ENCODE measurements at places on chromosomes 12 and 14.
A peak's percentile ranks its signal among the peaks of the same experiment; 100 is the strongest.

GRCh38 chr14:35669782-35670181, 135.8 kb downstream of the INSM2 start:
- no peak for DNase-seq

DNA sequence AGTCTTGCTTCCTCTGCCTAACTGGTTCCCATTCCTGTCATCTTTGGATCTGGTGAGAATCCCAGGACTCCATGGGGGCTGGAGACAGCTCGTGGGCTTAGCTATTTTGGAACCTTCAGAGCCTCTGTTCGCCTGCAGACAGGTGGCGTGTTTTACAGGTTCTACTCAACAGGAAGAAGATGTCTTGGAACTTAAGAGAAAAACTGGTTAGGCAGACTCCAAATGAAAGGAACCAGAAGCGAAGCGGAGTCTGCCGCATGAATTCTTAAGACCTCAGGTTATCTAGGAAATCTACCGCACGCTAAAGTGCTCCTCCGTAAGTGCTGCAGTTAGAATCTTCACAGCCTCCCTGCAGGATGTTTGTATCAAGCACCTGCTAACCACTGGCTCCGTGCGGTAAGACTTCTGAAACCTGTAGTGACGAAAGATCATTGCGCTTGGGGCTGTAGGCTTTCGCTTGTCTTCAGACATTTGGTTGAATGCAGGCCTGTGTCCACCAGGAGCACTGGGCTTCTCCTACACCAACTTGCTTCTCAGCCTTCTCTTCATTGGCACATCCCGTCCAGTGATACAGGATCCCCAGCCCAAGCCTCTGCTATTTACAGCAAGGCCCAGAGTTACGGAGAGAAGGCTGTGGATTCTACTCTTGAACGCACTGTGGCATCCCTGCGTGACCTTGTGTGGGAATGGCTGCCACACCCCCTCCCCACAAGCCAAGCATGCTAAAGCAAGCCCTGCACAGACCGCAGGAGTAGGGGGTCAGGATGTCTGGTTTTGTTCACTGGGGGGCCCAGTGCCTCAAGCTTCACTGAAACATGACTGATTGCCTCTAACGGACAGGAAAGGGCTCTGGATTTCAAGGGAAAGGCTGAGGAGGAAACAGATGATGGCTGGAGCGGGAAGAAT, 35.0 kb downstream of the ACADS start:
- no peak for DNase-seq

DNA sequence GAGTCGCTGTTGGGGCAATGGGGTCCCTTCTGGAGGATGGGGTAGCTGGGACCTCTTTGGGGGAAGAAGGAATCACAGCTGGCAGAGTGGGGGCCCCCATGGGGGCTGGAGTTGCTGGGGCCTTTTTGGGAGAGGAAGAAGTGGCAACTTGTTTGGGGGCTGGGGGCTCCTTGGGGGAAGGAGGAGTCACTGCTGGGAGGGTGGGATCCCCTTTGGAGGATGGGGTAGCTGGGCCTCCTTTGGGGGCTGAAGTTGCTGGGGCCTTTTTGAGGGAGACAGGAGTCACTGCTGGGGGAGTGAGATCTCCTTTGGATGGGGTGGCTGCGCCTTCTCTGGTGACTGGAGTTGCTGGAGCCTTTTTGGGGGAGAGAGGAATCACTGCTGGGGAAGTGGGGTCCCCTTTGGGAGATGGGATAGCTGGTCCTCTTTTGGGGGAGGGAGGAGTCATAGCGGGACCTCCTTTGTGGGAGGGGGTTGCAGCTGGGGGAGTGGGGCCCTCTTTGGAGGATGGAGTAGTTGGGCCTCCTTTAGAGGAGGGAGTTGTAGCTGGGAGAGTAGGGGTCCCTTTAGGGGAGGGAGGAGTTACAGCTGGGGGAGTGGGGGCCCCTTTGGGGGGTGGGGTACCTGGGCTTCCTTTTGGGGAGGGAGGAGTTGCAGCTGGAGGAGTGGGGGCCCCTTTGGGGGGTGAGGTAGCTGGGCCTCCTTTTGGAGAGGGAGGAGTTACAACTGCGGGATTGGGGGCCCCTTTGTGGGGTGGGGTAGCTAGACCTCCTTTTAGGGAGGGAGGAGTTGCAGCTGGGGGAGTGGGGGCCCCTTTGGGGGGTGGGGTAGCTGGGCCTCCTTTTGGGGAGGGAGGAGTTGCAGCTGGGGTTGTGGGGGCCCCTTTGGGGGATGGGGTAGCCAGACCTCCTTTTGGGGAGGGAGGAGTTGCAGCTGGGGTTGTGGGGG, 7.9 kb downstream of the NACA start:
- no peak for DNase-seq

DNA sequence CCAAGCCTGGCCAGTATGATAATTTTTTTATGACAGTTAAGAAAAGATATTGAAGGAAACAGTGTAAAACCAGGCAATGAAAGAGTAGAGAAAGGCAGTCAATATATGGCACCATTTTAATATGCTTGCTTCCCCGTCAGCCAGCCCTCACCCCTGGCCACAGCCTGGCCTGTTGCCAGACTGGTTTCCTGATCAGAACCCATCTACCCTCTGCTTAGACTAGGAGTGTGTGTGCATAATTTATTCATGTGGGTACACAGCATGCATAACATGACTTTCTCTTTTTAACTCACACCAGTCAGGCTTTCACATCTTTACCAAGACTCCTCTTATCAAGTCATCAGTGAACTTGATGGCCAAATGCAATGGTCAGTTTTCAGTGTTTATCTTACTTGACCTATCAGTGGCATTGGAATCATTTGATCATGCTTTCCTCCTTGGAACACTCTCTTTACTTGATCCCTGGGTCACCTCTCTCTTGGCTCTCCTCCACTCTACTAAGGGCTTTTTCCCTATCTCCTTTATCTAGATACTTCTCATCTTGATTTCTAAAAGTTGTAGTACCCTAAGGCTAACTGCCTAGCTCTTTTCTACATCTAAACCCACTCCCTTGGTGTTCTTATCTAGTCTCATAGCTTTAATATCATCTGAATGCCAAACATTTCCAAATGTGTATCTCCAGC, 10.0 kb upstream of the GPR19 start:
- no peak for DNase-seq

DNA sequence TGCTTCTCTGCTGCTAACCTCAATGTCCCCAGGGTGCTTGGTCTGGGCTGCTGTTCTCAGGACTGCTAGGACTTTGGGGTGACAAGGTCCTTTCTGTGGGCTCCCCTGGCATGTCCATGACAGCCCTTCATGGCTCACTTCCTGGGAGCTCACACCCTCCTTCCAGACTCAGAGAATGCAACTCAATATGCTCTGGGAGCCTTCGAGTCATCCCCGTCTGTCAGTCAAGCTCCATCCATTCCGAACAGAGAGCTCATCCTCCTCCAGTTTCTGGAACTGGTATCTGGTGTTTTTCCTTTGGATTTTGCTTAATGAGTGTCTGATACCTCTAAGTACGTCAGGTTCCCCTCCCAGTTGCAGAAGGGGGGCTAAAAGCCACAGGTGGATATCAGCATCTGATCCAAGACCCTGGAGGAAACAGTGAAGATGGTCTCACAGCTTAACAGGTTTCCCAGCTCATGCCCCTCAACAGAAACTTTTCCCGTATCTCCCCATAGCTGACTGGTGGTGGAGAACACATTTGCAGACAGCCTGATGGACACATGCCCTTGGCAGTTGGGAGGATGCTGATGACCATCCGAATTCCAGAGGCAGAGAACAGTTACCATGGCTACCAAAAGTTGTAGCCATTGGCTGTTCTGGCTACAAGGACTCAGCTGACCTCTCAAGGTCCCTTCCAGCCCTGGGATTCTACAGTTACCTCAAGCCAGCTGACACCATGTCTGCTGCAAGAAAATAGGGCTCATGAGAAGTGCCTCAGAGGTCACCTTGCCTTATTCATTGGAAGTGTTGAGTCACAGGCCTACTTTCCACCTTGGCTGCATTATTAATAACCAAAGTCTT, 9.5 kb upstream of the RAB35 start:
- no peak for DNase-seq

DNA sequence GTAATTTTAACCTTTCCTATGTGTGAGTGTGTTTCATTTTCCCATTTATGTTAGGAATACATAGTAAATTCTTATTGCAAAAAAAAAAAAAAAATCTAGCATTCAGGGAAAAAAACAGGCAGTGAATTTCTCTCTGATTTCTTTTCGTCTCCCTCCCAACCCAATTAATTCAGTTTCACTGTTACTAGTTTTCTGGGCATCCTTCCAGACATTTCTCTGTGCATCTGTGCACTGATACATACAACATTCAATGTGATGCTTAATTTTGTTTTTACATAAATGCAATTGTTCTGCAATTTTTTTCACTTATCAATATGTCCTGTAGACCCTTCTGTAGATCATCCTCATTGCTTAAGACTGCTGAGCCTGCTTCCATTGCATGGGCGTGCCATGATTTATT, 694.3 kb upstream of the TBX3 start:
- DNase-seq, result no peak

DNA sequence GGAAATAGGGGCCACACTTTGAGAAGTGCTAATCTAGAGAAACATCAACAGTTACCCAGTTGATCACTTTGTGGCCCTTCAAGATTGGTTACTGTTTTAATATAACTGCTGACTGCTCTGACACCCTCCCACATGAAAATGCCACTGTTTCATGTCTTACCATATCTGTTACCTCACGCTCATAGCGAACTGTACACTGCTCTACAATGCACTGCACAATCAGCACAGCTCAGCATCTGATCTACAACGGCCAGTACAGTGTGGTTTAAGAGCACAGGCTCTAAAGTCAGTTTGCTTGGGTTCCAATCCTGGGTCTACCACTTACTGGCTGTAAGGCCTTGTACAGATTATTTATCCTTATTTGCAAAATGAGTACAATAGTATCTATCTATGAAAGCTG, 39.1 kb downstream of the SPPL3 start:
- no peak for DNase-seq

- no peak for DNase-seq
Measured at GRCh38 chr12:100365411-100365810, 8.5 kb downstream of the SLC17A8 start.

DNA sequence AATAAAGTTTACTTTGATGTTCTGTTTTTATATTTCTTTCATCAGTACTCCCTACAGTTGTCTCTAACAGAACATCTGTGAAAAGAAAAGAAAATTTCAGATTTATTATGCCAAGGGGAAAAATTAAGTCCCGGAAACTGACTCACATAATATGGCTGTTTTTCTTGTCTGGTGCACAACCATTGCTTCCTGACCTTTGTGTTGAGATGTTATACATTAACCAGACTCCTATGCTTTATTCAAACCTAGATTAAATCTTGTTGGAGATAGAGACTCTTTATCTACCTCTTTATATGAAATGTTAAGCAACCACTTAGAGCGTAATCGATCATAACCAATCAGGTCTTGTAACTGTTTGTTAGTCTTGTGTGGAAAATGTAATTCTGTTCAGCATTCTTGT, 37.6 kb upstream of the BICD1 start:
- no peak for DNase-seq

DNA sequence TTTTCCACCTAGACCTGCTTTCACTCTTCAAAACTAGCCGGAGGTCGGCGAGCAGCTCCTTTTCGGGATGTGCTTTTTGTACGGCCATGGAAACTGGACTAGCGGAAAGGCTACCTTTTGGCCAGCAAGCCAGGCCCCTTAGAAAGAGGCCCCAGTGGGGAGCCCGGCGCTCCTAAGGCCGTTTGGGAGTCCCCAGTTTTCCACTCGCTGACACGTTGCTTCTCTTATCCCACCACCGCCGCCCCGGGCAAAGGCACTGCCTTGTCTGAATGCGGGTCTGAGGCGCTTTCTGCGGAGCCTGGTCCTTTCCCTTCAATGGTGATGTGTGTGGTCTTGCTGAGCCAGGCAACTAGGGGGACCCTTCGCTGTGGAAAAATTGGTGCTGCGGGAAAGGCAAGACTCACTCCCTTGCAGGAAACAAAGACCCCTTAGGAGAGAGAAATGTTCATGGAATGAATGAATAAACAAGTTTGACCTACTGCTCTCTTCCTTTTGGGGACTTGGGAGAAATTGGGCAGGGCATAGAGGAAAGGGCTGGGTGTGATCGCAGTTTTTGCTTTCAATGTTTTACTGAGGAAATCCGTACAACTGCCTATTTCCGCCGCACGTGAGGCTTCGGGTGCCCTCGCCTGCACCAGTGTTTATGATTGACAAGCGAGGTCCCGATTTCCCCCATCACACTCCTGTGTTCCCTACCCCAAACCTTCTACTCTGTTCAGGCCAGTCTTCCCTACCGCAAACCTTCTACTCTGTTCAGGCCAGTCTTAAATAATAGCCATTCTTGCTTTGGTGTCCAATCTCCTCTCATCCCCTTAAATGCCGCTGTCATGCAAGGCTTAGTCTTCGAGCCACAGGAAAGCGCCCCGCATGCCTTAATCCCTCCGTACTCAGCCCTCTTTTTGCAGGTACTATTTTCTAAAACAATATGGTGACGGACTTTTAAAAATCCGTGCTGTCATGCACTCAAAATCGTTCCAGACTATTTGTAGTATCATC, 1.0 kb upstream of the SLC38A2 start:
- DNase-seq, result no peak

DNA sequence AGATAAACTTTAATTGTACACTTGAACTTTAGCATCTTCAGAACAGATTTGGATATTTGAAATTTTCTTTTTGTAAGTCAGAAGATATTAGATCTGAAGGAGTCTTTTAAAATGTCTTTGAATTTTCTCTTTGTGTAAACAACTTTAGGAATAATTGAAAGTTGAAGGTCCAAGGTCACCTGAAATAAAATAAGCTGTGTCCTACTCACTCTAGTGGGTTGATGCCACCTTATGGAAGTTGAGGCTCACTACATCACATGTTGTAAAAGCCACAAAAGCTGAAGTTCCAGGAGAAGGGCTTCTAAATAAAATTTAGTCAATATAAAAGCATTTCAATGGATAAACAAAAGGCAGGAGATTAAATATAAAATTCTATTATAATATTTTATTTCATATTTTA, 122.0 kb upstream of the ATXN7L3B start:
- peak; percentile 18 for DNase-seq

GRCh38 chr14:47720281-47720680, 44.9 kb upstream of the MDGA2 start:
- DNase-seq, result no peak

GRCh38 chr12:111046896-111047295, 126.5 kb upstream of the MYL2 start:
- no peak for DNase-seq

- DNase-seq, result no peak
Measured at GRCh38 chr12:94025756-94026155, 122.6 kb upstream of the PLXNC1 start.

- DNase-seq, result no peak
Measured at GRCh38 chr14:68898248-68899032, 80.7 kb downstream of the ACTN1 start.

DNA sequence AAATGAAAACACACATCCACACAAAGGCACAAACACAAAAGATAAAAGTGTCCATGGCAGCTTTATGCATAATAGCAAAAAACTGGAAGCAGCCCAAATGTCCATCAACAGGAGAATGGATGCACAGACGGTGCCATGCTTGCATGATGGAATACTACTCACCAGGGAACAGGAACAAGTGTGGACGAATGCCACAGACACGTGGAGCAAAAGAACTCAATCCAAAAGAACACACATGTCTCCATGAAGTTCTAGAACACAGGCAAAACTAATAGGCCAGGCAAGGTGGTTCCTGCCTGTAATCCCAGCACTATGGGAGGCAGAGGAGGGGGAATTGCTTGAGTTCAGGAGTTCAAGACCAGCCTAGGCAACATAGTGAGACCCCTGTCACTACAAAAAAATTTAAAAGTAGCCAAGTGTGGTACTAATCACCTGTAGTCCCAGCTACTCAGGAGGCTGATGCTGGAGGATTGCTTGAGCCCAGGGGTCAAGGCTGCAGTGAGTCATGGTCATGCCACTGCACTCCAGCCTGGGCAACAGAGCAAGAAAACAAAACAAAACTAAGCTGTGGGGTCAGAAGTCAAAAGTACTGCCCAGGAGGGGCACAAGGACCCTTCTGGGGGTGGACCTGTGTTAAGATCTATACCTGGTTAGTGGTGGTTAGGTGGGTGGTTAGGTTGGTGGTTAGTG, 7.3 kb upstream of the TMEM119 start:
- no peak for DNase-seq

Data from NT2/D1 (cell line).